T-helper 2 cell treated with Interferon-gamma antibody and Interleukin-4, amounts not matched to agents 100 ng/mL and 5 ng/mL, for 36 hours (primary cell): ENCODE measurements at places on chromosomes 2 and 18. TPM values are rescaled to one million over a fixed set of nuclear protein-coding genes. Genes with fewer than 3 reads are reported as not detected.

The PRKAG3 gene
- not detected in 2 replicates for total RNA-seq

The RGPD3 gene
- total RNA-seq = 0.20 and 0.30 TPM in 2 replicates

The RBM43 gene
- 3.9 and 4.2 TPM in 2 replicates for total RNA-seq

The SERPINB11 gene
- not detected in 2 replicates for total RNA-seq

The FSHR gene
- not detected in 2 replicates for total RNA-seq

The SCN7A gene
- total RNA-seq = not detected in 2 replicates

The TEX44 gene
- total RNA-seq = not detected in 2 replicates

The SCLY gene
- total RNA-seq = 40.4 and 40.5 TPM in 2 replicates

The IL36B gene
- not detected in 2 replicates for total RNA-seq

The TEKT4 gene
- 0.39 and 0.59 TPM in 2 replicates for total RNA-seq

The MDH1B gene
- 0.09 and 0.32 TPM in 2 replicates for total RNA-seq

The CDH20 gene
- not detected in 2 replicates for total RNA-seq

The FZD7 gene
- 0.23 TPM in 2 replicates for total RNA-seq

The EHD3 gene
- total RNA-seq = 1.8 and 1.9 TPM in 2 replicates

The WNT10A gene
- total RNA-seq = 0.16 and 0.20 TPM in 2 replicates

The INHA gene
- total RNA-seq = not detected in 2 replicates

The SERPINB4 gene
- not detected in 2 replicates for total RNA-seq

The LINC00305 gene
- not detected in 2 replicates for total RNA-seq

The TCF7L1 gene
- not detected in 2 replicates for total RNA-seq

The GMCL1 gene
- 32.4 and 34.8 TPM in 2 replicates for total RNA-seq

The RUFY4 gene
- 1.1 and 1.3 TPM in 2 replicates for total RNA-seq

The POTEF gene
- not detected in 2 replicates for total RNA-seq

The SGPP2 gene
- total RNA-seq = 0.57 and 0.70 TPM in 2 replicates

The MYOM1 gene
- total RNA-seq = 1.5 and 1.8 TPM in 2 replicates
